ENCODE measurements at places on chromosomes 2 and 18. TPM values are rescaled to one million over a fixed set of nuclear protein-coding genes. Genes with fewer than 3 reads are reported as not detected.
A peak's percentile ranks its signal among the peaks of the same experiment; 100 is the strongest.

Gene CYBRD1
- total RNA-seq, result 84.5 TPM

Gene ADGRF3
- total RNA-seq, result 0.10 TPM

Gene VSNL1
- total RNA-seq, result not detected

Gene KCNJ13
- not detected for total RNA-seq

Gene EDAR
- not detected for total RNA-seq

DNA sequence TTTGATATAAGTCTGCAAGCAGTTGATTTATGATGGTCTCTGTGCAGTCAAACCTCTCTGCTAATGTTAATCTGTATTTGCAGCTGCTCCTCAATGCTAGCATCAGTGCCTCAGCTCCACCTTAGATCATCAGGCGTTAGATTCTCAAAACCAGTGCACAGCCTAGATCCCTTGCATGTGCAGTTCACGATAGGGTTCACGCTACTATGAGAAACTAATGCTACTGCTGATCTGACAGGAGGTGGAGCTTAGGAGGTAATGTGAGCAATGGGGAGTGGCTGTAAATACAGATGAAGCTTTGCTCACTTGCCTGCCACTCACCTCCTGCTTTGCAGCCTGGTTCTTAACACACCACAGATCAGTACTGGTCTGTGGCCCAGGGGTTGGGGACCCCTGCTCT, 18.4 kb downstream of the RBKS start:
- peaks cover 4% of the 10 kb centered on the region for H3K36me3 ChIP-seq
- no peak for DNase-seq
- no peak overlapping the region for H3K4me3 ChIP-seq
- no peaks in the 10 kb centered on the region for H3K27me3 ChIP-seq
- H3K4me1 ChIP-seq, result peaks cover 2% of the 10 kb centered on the region

GRCh38 chr2:9543557-9543956, 12.1 kb downstream of the ADAM17 start:
- peaks cover 72% of the 10 kb centered on the region for H3K4me1 ChIP-seq
- no peak overlapping the region for H3K4me3 ChIP-seq

DNA sequence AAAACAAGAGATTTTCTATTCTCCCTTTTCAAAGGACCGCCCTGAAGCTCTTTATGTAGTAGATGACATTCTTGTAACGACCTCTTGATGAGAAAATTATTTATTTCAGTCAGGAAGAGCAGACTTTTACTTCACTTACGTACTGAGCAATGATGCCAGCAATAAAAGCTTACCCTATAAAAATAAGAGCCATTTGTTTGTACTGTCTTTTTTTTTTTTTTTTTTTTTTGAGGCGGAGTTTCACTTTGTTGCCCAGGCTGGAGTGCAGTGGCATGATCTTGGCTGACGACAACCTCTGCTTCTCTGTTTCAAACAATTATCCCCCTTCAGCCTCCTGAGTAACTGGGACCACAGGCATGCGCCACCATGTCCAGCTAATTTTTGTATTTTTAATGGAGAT, 39.2 kb downstream of the CRIM1 start:
- DNase-seq, result no peak
- no peaks in the 10 kb centered on the region for H3K27me3 ChIP-seq
- H3K4me3 ChIP-seq, result no peak overlapping the region
- H3K4me1 ChIP-seq, result peaks cover 23% of the 10 kb centered on the region

GRCh38 chr2:42961961-42962360, 169.6 kb upstream of the HAAO start:
- H3K4me1 ChIP-seq, result peaks cover 69% of the 10 kb centered on the region
- no peaks in the 10 kb centered on the region for H3K27me3 ChIP-seq
- H3K27ac ChIP-seq, result peak overlapping the region; percentile 89
- no peak for DNase-seq
- no peaks in the 10 kb centered on the region for H3K36me3 ChIP-seq

- H3K4me3 ChIP-seq, result no peak overlapping the region
- no peaks in the 10 kb centered on the region for H3K36me3 ChIP-seq
- H3K27me3 ChIP-seq, result no peaks in the 10 kb centered on the region
- DNase-seq, result no peak
- no peak overlapping the region for H3K27ac ChIP-seq
These were observed 58.4 kb downstream of the ARL4C start for GRCh38 chr2:234438305-234438977.

GRCh38 chr2:83565181-83565580, 893.9 kb downstream of the SUCLG1 start:
- no peaks in the 10 kb centered on the region for H3K27me3 ChIP-seq
- H3K4me3 ChIP-seq, result no peak overlapping the region
- no peaks in the 10 kb centered on the region for H3K36me3 ChIP-seq
- H3K4me1 ChIP-seq, result no peaks in the 10 kb centered on the region

DNA sequence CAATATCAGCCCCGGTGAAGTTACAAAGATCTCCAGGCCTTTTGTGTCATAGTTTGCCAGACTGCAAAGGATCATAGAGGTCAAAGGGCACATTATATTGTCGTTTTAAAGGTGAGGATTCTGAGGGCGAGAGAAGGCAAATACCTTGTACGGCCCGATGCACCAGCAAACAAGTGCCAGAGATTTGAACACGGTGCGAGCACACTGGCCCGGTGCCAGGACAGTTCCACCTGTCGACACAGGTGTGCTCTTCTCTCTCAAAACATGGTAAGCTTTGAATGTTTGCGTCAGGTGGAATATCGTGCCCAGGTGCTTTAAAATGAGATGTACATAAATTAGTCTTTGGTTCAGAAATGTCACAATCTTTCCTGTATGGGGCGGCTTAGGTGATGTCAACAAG, 776.1 kb upstream of the ID2 start:
- no peaks in the 10 kb centered on the region for H3K36me3 ChIP-seq
- H3K27ac ChIP-seq, result no peak overlapping the region
- no peak for DNase-seq
- H3K4me3 ChIP-seq, result no peak overlapping the region
- peaks cover 2% of the 10 kb centered on the region for H3K27me3 ChIP-seq

DNA sequence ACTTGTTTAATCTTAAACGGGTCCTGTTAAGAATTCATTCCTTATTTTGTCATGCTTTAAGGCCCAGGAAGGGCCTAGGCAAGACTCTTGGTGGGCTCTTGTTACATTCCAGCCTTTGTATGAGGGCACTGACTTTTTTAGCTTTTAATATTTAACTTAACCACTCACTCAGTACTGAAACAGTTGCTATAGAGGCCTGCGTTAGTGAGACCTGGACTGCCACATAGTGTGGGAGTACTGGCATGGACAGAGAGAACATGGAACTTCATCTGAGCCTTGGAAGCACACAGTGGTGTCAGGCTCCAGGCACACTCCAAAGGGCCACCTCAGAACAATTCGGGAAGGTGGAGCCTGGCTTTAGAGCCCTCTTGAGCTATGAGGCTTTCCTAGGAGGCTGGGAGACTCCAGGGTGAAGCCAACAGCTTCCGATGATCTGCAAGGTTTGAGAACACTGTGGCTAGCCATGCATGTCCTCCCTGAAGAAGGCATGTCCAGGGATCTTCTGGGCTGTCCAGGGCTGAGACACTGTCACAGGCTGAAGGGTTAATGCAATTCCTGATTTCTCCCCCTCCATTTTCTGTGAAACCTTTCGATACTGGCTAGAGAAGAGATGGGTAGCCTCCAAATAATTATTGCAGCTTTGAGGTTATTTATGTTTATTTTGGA, 155.4 kb upstream of the ACAA2 start:
- H3K4me3 ChIP-seq, result no peak overlapping the region
- DNase-seq, result no peak
- no peaks in the 10 kb centered on the region for H3K36me3 ChIP-seq
- H3K4me1 ChIP-seq, result no peaks in the 10 kb centered on the region
- no peak overlapping the region for H3K27ac ChIP-seq

DNA sequence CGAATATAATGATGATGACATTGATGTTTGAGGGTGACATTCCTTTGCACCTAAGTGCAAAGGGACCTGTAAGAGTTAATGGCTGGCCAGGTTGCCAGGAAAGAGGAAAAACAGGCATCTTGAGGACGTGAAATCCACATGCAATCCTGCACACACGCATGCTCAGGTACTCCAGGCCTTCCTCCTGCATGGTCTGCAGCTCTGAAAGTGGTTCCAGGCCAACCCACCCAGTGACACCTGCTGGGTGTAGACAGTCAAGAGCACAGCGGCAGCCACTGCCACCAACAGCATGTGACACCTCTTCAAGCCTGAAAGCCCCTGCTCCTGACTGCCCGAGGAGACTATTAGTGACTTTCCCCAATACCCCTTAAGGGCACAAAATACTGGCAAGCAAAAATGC, 101.6 kb downstream of the PIEZO2 start:
- peaks cover 3% of the 10 kb centered on the region for H3K36me3 ChIP-seq
- H3K4me3 ChIP-seq, result no peak overlapping the region
- H3K27ac ChIP-seq, result peak overlapping the region; percentile 83
- peaks cover 65% of the 10 kb centered on the region for H3K4me1 ChIP-seq
- DNase-seq, result no peak
- H3K27me3 ChIP-seq, result no peaks in the 10 kb centered on the region
